ENCODE measurements at places on chromosomes 16 and 17.

- DNase-seq: no peak
Measured at GRCh38 chr17:17552351-17553216, 38.9 kb downstream of the PEMT start.

- DNase-seq: no peak
Measured at GRCh38 chr16:55871411-55872038, 3.6 kb downstream of the CES5A start.

- DNase-seq: no peak
Measured at GRCh38 chr16:82788919-82789318, 162.2 kb downstream of the CDH13 start.

DNA sequence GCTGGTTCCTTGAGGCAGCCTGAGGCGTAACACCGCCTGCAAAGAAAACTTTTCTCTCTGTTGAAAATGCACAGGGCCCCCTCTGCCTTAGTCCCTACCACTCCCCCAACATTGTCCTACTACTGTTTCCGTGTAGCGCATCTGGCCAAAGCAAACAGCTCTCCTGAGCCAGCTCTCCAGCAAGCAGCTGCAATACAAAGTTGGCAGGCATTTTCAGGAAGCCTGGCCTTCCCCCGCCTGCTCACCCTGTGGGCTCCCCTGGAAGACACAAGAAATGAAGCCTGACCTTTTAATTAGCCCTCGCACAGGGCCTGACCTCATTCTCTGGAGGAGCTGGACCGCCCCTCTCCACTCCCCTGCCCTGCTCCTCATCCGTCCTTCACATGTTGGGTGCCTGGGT lies 66.7 kb downstream of the SOX9 start:
- DNase-seq: no peak

- no peak for DNase-seq
Measured at GRCh38 chr17:54781389-54781788, 119.3 kb upstream of the TOM1L1 start.

DNA sequence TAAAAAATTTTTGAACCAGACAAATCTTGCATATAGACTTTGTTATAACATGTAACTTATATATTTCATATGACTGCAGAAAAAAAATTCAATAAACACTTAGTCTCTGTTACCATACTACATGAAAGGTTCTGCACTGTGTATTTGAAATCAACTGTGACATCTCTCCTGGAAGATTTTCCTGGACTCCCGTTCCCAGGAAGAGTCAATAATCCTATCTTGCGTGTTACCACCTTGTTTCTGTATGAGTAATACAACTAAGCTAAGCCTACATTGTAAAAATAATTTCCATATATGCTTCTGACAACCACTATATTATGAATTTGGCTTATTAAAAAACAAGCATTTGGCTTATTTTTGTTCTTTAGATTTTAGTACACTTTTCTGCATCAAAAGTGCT lies 665.6 kb upstream of the SOX9 start:
- no peak for DNase-seq

DNA sequence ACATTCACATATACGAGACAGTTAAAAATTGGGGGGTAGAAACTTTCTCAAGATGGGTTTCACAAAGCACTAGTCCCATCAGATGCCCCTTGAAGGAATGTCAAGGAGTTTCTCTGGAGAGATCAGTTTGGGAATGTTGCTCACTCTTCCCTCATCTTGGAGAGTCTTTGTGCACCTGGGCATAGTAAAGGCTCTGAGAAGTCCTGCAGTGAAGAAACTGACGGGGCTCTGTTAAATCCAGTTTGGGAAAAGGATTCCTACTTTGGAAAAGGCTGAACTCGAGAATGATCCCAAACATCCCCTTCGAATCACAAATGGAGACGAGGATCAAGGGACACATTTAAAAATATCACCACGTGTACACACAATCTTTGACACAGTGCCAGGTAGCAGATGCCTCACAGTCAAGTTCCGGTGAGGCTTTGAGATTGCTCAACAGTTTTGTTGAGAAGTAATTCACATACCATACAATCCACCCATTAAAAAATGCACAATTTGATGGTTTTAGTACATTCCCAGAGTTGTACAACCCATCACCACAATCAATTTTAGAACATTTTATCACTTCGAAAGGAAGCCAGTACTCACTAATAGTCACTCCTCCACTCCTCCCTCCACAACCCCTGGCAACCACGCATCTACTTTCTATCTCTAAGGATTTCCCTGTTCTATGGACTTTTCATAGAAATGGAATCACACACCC lies 203.4 kb upstream of the FOXF1 start:
- DNase-seq: peak; percentile 14

- DNase-seq: no peak
Measured at GRCh38 chr17:49459401-49459984, 35.6 kb upstream of the NGFR start.

GRCh38 chr17:40025991-40026815 lies 11.0 kb downstream of the CSF3 start:
- DNase-seq: peak; percentile 4

DNA sequence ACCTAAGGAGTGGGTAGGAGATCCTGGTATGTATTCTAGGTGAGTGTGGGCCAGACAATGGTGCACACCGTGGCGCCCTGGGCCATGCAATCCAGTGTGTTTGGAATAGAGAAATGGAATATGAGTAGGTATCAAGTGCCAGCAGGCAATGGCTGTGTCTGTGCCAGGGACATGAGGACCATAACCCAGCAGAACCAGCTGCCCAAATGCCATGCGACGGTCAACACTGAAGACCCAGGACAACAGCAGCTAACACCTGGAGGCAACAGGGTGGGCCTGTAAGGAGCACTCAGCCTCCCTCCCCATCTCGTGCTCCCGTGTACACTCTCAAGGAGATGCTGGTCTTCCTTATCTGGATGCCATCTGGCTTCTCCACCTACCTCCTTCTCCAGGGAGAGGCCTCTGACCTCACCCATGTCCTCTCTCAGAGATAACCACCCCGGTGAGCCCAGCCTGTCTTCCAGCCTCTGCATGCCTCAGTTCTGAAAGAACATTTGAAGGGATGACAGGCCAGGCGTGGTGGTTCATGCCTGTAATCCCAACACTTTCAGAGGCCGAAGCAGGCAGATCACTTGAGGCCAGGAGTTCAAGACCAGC lies 750 bp upstream of the GSDMB start:
- DNase-seq: no peak

All from NCI-H226 (cell line).